Stimulated activated CD8-positive, alpha-beta memory T cell treated with anti-CD3 and anti-CD28 coated beads, Interleukin-4, amount 100 ng/mL, for 1 hour (primary cell): ENCODE measurements at places on chromosomes 13 and 19.

DNA sequence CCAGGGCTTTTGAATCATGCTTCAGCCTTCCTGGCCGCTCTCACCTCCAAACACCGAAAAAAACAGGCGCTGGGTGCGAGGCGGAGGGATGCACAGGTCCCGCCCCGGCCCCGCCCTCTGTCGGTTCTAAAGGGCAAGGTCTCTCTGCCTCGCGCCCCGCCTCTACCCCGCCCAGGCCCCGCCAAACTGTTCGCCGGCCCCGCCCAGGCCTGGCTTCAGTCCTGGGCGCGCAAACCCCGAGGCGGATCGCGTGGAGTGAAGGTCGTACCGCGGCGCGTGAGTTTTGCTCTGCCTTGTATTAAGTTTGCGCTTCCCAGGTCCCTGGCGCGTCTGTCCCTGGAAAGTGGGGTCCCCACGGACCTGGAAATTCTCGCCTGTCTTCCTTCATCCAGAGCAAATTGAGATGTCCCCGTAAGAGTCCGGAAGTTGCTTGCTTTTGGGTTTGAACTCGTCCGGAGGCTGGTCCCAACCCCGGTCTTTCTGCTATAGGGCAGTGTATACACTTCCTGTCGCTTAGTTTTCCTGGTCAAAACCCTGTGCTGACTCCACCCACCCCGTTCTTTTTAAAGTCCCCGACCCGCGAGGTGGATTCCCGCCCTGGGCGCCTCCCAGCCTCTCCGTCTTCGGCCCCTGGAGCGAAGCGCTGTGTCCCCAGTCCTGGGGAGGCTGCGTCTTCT is 8.4 kb downstream of the ZNF808 start:
- peak; percentile 85 for DNase-seq

DNA sequence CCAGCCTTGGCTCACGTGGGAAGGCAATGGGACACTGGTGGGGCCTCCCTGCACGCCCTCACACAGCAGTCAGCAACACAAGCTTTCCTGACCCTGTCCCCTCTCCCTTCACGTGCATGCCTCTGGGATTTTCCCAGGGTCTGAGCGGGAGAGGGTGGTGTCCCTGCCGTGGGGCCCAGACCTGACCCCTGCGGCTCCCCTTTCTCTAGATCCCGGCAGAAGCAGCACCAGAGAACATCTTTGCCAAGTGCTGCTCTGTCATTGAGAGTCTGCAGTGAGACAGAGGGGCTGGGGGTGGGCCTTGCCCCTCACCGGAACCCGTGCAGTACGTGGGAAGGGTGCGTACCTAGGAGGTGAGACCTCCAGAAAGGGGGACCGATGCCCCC is 12.6 kb downstream of the KHSRP start:
- DNase-seq, result no peak

GRCh38 chr13:34346626-34347025 is 528.7 kb downstream of the RFC3 start:
- DNase-seq, result no peak

GRCh38 chr13:71758828-71759227 is 108.2 kb downstream of the DACH1 start:
- no peak for DNase-seq

GRCh38 chr19:1214299-1214861 is 8.8 kb downstream of the STK11 start:
- no peak for DNase-seq

DNA sequence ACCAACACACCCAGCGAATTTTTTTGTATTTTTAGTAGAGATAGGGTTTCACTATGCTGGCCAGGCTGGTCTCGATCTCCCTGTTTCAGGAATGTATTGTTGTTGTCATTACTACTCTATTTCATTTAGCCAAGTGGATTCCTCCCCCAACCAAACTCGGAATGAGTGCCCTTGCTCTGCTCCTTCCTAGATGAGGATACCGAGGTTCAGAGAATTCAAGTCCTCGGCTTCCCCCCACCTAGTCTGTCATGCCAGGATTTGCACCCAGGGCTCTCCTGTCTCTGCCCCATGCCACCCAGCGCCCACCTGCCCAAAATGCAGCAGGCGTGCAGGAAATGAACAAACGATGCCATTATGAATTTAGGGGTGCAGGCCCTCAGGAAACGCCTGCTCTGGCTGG is 3.5 kb upstream of the SPACA4 start:
- no peak for DNase-seq

DNA sequence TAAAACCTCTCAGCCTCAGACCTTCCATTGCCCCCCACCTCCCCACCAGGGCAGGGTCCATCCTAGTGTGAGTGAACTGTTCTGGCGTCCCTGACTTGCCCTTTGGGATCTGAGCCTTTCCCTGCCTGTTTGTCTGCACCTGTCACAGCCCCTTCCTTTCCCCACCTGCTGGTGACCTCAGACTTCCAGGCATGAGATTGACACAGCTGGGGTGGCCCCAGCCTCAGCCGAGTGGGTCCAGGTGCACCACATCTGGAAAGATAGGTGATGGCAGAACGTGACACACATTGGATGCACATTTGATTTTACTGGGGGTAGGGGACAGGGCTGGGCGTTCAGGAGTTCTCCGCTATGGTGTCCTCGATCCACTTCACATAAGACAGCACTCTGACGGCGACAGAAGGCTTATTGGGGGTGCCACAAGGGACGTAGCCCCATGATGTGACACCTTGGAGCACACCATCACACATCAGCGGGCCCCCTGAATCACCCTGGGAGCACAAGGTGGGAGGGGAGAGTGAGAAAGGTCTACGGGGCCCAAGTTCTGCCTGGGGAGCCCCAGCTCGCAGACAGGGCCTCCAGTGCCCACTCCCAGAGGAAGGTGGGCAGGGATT is 4.6 kb downstream of the KLK1 start:
- DNase-seq, result no peak

- no peak for DNase-seq
These were observed 482.0 kb downstream of the PCDH20 start for GRCh38 chr13:60933638-60934037.

DNA sequence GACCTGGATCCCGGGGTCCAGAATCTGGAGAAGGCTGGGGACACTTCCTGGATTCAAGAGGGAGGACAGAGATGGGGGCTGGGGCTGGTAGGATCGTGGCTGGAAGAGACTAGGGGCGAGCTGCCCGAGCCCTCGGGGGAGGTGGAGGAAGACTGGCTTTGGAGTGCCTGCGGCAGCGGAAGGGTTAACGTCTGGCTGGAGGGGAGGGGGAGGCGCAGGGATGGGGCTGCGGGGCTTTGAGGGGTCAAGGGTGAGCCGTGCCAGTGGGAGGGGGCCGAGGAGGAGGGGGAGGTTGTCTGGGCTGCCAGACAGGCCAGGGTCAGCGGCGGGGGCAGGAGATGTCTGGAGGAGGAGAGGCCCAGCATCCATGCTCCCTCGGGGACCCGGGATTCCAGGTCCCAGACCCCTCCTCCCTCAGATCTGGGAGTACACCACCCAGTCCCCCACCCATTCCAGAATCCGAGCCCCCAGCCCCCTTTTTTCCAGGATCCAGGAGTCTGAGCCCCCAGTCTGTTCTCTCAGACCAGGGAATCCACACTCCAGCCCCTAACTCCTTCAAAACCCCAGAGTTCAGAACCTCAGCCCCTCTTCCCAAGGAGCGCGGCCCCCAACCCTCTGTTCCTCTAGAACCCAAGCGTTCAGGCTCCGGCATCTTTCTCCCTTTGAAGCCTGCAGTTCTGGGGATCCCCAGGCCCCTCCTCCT is 3.2 kb upstream of the SPACA6 start:
- DNase-seq, result no peak

- DNase-seq, result no peak
These were observed 34.0 kb upstream of the ZNF507 start for GRCh38 chr19:32311371-32311770.

DNA sequence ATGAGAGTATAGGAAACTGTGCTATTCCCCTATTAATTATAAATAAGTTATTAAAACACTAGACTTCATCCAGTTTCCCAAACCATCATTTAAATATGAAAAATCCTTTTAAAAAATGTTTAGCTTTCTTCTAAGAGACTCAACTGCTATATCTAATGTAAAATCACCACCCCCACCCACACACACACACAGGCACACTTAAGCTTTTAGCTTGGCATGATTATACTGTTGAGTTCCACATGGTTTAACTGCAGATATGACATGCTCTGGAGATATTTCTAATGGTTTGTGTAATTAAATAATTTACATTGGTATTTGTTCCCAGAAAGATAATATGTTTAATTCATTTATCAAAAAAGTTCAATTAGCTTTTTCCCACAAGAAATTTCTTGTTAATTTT is 1700.1 kb upstream of the SLC10A2 start:
- DNase-seq, result no peak

GRCh38 chr19:30393046-30393445 is 20.9 kb downstream of the ZNF536 start:
- no peak for DNase-seq

GRCh38 chr19:952680-953444 is 27.0 kb downstream of the ARID3A start:
- DNase-seq, result no peak

- no peak for DNase-seq
These were observed 98.5 kb upstream of the PABPC3 start for GRCh38 chr13:24997367-24997967.

GRCh38 chr19:19078801-19079200 is 15.0 kb downstream of the SLC25A42 start:
- DNase-seq, result no peak

- no peak for DNase-seq
These were observed 178.6 kb downstream of the RBM26 start for GRCh38 chr13:79227418-79227817.

- no peak for DNase-seq
These were observed 18.4 kb downstream of the SPATA13 start for GRCh38 chr13:24178847-24179485.

GRCh38 chr19:49936549-49936948 is 7.2 kb upstream of the NUP62 start:
- no peak for DNase-seq

DNA sequence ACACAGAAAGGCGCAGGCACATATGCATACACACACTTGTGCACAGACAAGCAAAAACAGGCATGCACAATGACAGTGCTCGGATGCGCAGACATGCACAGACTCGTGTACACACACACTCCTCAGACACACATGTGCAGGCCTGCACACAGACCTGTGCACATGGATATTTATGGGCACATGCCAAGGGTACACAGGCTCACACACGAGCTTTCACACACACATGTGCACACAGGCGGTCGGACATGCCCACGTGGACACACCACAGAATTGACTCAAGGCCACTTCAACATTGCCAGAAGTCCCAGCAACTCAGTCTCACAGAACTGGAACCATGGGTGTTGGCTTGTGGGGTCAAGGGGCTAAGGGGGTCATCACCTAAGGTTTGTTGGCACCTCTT is 206.8 kb downstream of the URI1 start:
- DNase-seq, result no peak

GRCh38 chr19:28887920-28888618 is 324.9 kb downstream of the UQCRFS1 start:
- DNase-seq, result no peak

DNA sequence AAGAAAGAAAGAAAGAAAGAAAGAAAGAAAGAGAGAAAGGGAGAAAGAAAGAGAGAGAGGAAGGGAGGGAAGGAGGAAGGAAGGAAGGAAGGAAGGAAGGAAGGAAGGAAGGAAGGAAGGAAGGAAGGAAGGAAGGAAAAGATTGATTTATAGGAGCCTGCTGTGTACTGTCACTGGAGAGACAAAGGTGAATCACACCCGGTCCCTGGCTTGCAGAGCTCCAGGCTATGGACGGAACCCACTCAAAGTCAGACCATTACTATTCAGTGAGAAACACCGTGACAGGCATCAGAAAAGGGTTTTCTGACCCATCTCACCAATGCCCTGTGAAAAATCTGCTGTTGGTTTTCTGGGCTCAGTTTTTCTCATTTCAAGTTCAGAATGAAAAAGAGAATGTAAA is 7.3 kb upstream of the CEACAM6 start:
- DNase-seq, result no peak

- no peak for DNase-seq
These were observed 533 bp upstream of the DCAF15 start for GRCh38 chr19:13951799-13952153.

GRCh38 chr13:51958217-51958547 is 53.1 kb downstream of the ATP7B start:
- DNase-seq, result no peak

- no peak for DNase-seq
These were observed 12.3 kb downstream of the ATP7B start for GRCh38 chr13:51998723-51999509.

DNA sequence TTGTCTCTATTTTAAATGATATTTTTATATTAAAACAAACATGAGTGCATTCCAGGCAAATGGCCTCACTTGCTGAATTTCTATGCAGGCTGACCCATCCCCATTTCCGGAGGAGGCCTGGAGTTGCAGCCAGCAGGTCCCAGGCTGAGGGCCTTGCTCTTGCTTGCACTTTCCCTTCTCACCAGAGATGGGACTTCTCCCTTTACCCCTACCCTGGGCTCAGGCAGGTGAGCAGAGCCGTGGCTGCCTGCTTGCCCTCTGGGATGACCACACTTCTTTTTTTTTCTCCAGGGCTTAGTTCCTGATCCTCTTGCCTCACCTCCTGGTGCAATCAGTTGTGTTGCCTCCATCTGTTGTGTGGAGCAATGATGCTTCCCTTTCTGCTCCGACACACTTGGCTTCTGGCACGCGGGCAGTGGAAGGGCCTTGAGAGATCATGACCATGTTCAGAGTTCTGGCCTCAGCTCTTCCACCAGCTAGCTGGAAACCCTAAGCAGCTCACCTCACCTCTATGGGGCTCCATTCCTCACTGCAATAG is 11.1 kb upstream of the OLFM4 start:
- no peak for DNase-seq

GRCh38 chr13:95784900-95785290 is 108.0 kb downstream of the DNAJC3 start:
- no peak for DNase-seq

DNA sequence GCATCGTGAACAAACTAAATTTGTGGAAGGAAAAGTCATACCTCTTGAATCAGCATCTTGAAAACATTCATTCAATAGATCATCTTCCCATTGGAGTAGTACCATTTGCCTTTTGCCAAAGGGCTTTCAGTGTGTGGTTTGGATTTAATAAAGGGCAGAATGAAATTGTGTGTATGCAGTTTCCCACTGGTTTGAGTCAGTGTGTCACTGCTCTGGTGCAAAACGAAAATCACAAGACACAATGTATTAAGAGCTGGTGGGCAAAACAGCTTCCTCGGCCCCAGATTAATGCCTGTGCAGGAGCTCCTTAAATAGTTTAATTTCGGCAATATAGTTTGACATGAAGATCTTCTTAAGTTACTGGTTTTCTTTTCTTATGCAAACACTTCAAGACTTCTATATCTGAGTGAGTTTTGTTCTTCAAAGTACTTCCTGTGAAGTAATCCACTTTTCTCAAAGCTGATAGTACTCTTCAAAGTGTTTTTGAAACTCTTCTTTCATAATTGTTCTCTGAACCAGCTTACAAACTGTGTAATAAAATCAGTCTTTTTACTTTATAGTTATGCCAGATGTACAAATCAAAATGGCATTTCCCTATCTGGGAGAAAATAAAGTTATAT is 32.1 kb downstream of the RASL11A start:
- DNase-seq, result no peak

GRCh38 chr19:58357481-58358145 is 4.3 kb upstream of the A1BG start:
- no peak for DNase-seq

- no peak for DNase-seq
These were observed 342.6 kb downstream of the MZT1 start for GRCh38 chr13:72384879-72385278.
